Stimulated activated CD8-positive, alpha-beta memory T cell treated with anti-CD3 and anti-CD28 coated beads, Interleukin-7, amount 100 ng/mL, for 4 hours (primary cell): ENCODE measurements at places on chromosomes 3 and 15.

DNA sequence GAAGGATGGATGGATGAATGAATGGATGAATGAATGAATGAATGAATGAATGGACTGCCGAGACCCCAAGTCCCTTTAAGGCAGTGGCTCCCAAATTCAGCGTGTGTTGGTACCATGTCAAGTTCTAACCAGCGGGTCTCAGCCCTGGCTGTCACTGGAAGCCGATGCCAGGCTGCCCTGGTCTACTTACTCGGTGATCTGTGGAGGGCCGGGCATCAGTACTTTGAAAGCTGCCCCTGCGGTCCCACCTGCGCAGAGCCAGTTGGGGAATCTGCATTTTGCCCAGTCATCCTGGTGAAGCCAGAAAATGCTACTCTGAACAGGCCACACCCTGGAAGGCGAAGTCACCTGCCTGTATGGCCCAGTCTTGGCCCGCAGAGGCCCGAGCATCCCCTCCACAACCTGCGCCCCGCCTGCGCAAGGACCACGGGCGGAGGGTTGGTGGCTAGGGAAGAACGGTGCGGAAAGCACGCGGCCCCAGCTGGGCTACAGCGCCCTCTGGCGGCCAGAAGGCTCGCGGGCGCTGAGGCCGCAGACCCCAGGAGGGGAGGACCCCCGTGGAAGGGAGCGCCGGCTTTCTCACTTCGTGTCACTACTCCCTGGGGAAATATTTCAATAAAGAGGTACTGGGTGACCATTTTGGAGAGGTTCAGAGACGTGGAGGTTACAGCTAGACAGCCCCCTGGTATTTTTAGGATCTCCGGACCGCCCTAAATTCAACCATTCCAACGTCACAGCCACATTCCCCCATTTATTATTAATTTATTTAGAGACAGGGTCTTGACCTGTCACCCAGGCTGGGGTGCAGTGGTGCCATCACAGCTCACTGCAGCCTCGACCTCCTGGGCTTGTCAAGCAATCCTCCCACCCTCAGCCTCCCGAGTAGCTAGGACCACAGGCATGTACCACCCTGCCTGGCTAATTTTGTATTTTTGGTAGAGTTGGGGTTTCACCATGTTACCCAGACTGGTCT is 34.9 kb downstream of the PRKCD start:
- peak; percentile 11 for DNase-seq

DNA sequence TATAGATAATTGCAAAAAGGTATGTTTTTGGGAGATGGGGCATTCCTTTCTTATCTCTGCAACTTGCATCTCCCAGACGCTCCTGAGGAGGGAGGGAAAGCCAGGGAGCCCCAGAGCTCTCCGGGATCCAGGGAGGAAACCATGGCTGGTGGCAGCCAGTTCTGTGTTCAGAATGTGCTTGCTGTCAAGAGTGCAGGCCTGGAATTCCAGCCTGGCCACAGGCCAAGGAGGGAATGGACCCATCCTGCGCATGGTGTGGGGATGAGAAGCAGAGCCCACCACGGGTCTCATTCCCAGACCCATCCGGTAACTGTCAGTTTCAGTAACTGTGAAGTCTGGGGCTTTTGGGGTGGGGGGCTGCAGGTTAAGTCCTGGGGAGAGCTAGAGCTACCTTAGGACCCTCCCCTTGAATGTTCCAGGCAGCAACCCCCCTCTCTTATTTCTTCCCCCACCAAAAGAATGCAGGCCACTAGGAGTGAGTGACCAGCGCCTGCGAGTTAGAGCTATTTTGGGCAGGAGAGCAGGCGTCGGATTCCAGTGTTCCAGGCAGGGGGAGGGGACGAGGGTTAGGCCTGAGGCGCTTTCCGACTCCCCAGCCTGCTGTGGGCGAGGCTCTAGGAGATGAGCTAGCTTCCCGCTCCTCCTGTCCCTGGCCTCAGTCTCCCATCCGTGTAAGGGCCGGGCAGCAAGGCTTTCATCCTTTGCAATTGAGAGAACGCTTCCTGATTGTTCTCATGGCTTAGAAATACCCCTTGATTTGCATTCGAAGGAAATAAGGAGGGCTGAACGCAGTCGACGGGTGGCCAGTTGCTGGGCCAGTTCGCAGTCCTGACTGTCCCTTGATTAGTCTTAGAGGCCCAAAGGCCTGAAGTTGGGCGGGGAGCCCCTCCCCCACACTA is 781 bp upstream of the DAG1 start:
- no peak for DNase-seq

GRCh38 chr15:44710236-44711095 is 657 bp downstream of the PATL2 start:
- DNase-seq, result no peak

DNA sequence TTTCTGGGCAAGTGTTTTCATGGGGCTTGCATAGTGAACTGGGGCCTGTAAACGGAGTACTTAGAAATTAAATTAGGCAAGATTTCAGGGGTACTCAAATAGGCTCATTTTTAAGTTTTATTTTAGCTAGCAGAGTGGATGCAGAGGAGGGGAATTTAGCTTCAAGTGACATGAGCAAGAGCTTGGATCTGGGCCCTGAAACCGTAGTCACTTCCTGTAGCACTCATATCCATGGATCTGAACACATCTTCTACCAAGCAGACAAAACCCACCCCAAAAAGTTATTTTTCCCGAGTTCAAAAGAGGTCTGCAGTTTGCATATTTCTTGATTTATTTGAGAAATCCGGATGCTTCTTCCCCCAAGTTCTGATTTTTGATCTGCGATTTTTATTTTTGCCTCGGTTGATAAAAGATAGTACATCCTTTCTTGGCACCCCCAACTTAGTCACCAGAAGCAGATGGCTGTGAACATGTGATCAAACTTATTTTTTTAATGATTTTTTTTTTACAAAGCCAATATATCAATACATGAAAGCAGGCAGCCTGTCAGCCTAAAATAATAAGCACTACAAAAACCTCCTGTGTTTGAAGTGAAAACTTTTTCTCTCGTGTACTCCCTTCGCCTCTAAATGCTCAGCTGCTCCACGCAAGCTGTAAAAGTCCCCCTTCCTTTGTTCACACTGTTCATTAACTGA is 36.6 kb upstream of the STT3B start:
- DNase-seq, result no peak

DNA sequence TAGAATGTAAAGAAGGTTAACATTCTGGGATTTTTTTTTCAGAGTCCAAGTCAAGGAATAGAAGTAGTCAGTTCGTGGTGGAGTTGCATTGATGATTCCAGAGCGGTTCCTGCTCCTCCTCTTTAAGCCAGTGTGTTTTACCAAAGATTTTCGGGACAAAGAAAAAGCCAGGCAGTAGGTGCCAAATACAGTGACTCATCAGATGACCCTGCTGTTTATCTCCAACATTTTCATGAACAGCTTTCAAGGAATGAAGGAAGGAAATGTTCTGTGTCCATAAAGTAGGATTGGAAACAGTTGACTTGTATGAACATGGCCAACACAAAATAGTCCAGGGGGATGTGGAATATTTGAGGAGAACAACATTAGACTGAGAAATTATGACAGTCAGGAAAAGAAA is 142.4 kb upstream of the TMC3 start:
- no peak for DNase-seq

- no peak for DNase-seq
Observed at GRCh38 chr3:137062250-137062649, 104.5 kb downstream of the IL20RB start.

- DNase-seq, result no peak
Observed at GRCh38 chr15:29693225-29693624, 129.0 kb downstream of the TJP1 start.

GRCh38 chr3:184559336-184559735 is 2.2 kb upstream of the EPHB3 start:
- no peak for DNase-seq

GRCh38 chr15:94703596-94703995 is 472.2 kb downstream of the MCTP2 start:
- DNase-seq, result no peak

DNA sequence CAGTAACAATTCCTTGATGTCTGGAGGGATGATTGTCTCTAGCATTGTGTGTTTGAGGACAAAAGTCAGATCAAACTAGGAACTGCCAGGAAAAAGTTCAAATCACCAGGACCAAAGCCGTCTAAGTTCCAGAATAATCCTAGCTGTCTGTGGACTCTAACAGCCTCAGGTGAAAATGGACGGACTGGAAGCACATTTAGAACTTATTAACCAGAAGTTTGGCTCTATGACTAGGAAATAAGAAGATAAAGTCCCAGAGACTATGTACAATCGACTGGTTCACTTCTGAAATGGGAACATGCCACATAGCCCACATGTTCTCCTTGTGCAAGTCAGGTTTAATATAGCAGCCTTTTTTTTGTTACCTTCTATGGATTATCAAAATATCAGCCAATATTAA is 50.6 kb upstream of the SGO1 start:
- no peak for DNase-seq

DNA sequence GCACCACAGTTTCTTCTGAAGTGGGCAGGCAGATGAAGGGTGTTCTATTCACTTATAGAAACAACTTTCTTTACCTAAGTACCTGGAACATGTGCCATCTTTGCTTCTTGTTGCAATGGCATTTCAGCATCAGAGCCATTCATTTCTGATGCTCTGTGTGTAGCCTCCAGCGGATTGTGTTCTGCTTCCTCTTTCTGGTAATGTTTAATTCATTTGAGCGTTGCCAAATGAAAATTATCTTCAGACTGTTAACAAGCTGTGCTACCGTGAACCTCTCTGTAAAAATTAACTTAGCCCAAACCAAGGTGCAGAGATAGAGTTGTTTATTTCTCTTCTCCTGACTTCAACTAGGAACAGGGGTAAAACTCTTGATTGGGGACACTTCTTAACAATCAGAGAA is 302.0 kb downstream of the EDEM1 start:
- DNase-seq, result no peak

DNA sequence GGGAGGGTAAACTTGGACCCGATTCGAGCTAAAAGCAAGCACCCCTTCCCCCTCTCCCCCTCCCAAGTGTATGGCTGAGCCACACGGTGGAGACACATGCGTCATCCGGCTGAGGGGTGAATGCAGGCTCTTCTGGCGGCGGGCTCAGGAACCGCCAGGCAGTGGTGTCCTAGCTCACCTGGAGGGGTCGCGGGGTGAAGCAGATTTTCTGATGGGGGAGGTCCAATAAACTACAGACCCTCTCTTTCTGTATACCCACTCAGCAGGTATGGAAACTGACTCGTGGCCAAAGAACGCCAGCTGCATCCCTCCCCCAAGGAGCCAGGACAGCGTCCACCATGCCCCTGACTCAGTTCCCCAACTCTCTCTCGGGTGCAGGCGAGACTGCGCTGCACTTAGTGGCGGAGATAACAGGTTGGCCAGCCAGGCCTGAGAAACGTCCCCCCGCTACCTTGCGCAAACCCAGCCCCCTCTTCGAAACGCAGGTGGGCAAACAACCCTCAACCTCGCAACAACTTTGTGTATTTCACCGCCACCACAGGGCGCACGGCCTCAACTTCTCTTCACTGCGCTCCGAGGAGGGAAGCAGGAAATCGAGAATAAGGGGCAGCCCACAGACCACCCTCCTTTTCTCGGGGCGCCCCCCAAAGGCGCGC is 1.3 kb downstream of the MAGI1 start:
- no peak for DNase-seq

DNA sequence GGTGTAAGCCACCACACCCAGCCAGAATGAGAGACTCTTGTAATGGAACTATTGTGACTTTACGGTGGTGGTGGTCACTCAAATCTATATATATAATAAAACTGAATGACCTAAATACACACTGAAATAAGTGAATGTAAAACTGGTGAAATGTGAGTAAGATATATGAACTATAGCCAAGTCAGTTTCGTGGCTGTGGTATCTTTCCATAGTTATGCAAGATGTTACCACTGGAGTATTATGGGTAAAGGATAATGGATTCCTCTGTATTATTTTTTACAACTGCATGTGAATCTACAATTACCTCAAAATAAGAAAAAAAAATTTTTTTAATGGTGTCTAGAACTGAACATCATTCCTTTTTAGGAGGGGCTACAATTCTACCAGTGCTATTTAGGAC is 21.9 kb downstream of the PIK3CB start:
- DNase-seq, result no peak

DNA sequence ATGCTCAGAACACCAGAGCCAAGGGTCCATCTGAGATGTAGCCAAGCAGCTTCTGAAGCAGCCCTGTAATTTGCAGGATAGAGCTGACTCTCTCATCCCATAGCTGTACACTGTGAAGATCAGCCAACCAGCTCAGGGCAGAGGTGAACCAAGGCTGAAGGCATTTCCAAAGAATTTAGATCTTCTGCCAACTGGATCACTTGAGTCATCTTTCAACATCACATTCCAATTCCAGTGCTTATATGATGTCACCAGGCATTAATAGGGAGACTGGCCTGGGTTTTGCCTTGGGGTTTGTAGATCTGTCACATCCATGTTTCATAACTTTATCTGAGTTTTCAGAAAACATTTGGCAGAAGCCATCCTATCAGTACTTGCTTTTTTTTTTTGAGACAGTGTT is 98.2 kb downstream of the NR2F2 start:
- DNase-seq, result no peak

DNA sequence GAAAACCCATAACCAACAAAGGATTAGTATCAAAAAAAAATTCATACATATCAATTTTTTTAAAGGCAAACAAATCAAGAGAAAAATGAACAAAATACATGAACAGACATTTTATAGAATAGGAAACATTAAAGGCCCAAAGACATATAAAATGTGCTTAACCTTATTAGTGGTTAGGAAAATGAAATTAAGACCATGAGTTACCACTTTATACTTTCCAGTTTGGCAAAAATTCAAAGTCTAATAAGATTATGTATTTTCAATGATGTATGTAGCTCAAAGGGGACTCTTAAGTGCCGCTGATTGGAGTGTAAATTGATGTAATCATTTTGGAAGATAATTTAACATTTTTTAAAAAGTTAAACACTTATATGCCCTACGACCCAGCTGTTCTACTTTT is 89.2 kb downstream of the BOC start:
- DNase-seq, result no peak
